ENCODE measurements at places on chromosomes 4 and X. TPM values are rescaled to one million over a fixed set of nuclear protein-coding genes. Genes with fewer than 3 reads are reported as not detected.

CT45A5 gene
- total RNA-seq = not detected

SHOX gene
- not detected for total RNA-seq

MFAP3L gene
- 12.4 TPM for total RNA-seq

HOPX gene
- total RNA-seq = 6.8 TPM

GYG2 gene
- 3.1 TPM for total RNA-seq

XAGE1B gene
- not detected for total RNA-seq

MAGED4B gene
- total RNA-seq = 2.7 TPM

MAOB gene
- total RNA-seq = 35.0 TPM

SPARCL1 gene
- total RNA-seq = 1,343 TPM

SUPT20HL2 gene
- total RNA-seq = not detected

PRR32 gene
- not detected for total RNA-seq

HTN3 gene
- not detected for total RNA-seq

ADRA2C gene
- 72.2 TPM for total RNA-seq

FANCB gene
- total RNA-seq = 2.0 TPM

ADGRL3 gene
- total RNA-seq = 26.7 TPM

GRID2 gene
- total RNA-seq = 0.13 TPM

DRD5 gene
- not detected for total RNA-seq

LGI2 gene
- total RNA-seq = 13.7 TPM

KCND1 gene
- total RNA-seq = 4.8 TPM

AFM gene
- total RNA-seq = not detected

POU3F4 gene
- total RNA-seq = not detected

COL4A5 gene
- total RNA-seq = 48.0 TPM

SCRG1 gene
- total RNA-seq = 45.2 TPM

VCX3A gene
- total RNA-seq = not detected

SYP gene
- total RNA-seq = 4.5 TPM

MAGEA8 gene
- total RNA-seq = not detected

SERTM2 gene
- total RNA-seq = not detected

Measured in aorta (tissue), 5 donors.